Stimulated activated CD4-positive, alpha-beta T cell treated with anti-CD3 and anti-CD28 coated beads, Interleukin-1b, Interleukin-23, amount 100 ng/mL, for 1 hour (primary cell): ENCODE measurements at places on chromosomes 4 and X.
A peak's percentile ranks its signal among the peaks of the same experiment; 100 is the strongest.

- no peak for DNase-seq
Measured at GRCh38 chrX:2710041-2710840, 19.1 kb downstream of the CD99 start.

- no peak for DNase-seq
Measured at GRCh38 chrX:48473704-48473990, 2.4 kb upstream of the FTSJ1 start.

DNA sequence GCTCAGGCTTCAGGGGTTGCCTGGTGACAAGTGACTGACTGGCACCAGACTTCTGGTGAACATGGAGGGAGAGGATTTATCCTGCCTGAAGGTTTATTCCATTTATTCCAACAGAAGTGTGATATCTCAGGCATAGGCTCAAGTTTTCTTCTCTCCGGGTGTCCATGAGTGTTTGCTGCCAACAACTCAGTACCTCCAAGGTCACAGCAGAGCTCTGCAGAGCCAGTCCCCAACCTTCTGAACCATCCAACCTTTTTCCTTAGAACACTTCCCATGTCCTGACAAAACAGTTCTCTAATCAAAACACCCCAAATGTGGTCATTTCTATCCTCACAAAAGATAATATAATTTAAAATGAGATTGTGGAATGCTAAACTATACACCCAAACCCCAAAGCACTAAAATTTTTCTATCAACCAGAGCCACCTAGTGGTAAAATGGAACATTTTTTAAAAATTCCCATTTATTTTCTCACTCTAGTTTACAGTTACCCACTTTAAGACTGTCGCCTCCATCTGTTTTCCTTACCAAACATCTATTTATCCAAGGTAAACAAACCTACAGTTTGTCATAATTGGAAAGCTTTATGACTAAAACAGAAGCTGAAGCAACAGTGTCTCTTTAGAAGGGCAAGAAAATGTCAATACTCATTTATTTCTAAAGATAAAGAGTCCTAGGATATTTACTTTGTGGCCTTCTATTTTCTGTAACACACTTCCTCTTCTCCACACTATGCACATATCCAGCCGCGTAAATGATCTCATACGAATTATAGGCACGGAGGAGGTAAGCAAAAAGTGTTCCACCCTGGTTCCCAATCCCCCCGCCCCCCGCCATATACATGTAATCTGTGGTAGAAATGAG is 39.5 kb downstream of the TMEM154 start:
- DNase-seq = no peak

- DNase-seq = no peak
Measured at GRCh38 chr4:139154538-139154937, 22.5 kb downstream of the ELF2 start.

- no peak for DNase-seq
Measured at GRCh38 chr4:113316879-113317278, 267.4 kb downstream of the ANK2 start.

- DNase-seq = no peak
Measured at GRCh38 chr4:87038837-87039615, 104.2 kb downstream of the AFF1 start.

DNA sequence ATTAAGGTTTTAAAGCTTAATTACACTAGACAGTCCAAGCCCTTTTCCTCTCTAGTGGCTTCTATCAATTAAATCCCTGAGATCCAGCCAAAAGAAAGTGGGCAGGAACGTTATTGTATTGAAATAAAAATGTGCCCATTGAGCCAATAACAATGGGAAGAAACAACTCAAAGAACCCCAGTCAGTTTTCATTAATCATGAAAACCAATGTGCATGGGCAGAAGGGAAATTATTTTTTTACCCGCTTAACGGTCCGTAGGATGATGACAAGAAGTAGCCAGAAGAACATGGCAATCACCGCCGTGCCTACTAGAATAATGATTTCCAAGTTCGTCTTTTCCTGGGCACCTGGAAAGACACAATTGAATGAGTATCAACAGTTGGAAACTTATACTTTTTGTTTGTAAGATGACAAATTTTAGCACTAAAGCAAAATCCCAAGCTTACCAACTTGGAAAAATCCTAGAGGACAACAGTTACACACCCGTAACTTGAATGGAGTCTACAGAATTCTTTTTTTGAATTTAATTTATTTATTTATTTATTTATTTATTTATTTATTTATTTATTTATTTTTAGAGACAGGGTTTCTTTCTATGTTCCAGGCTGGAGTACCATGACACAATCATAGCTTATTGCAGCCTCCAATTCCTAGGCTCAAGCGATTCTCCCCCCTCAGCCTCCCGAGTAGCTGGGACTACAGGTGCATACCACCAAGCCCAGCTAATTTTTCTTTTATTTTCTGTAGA is 26.8 kb downstream of the KDR start:
- DNase-seq = no peak

- DNase-seq = no peak
Measured at GRCh38 chr4:139808808-139809756, 143.5 kb downstream of the MGST2 start.

GRCh38 chr4:109389369-109390114 is 44.1 kb upstream of the SEC24B start:
- DNase-seq = no peak

DNA sequence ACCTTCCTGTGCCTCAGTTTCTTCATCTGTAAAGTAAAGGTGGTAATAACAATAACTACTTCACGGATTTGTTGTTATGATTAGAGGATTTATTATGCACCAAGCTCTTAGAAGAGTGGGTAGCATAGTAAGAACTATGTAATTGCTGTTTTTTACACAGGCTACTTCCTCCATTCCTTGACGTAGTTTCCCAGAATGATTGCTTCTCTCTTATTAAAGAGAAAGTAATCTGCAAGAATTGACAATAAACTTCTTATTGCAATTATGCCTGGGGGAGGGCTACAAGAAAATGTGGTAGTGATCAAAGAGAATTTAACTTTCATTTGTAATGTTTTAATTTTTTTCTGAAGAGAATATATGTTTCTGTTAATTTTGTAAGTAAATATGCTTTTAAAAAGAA is 238.7 kb downstream of the GASK1B start:
- no peak for DNase-seq

- no peak for DNase-seq
Measured at GRCh38 chr4:124025428-124025827, 628.8 kb downstream of the SPRY1 start.

DNA sequence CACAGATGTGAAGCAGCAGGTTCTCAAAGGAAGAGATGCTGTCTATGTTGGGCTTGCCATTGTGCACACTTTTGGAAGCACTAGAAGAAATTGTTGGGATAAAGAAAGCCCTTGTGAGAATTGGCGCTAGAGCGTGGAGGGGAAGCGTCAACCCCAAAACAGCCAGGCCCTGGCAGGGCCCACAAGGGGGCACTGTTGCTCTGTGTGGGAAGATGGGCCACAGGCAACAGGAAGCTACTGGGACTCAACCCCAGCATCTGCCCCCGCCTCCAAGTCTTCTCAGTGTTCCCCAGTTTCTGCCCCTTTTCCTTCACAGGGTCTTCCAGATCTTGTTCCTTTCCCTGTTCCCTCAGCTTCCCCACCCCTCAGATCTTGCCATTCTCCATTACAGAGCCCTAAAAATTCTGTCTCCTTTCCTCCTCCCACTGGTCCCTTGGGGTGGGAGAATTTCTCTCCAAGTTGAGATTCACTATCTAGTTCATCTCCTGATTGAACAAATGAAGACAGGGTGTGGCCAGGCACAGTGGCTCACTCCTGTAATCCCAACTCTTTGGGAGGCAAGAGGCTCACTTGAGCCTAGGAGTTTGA is 85.5 kb downstream of the STARD8 start:
- DNase-seq = peak; percentile 12

GRCh38 chrX:136752346-136752745 is 28.4 kb downstream of the ARHGEF6 start:
- DNase-seq = no peak

GRCh38 chr4:126757219-126757618 is 875.5 kb upstream of the INTU start:
- no peak for DNase-seq

DNA sequence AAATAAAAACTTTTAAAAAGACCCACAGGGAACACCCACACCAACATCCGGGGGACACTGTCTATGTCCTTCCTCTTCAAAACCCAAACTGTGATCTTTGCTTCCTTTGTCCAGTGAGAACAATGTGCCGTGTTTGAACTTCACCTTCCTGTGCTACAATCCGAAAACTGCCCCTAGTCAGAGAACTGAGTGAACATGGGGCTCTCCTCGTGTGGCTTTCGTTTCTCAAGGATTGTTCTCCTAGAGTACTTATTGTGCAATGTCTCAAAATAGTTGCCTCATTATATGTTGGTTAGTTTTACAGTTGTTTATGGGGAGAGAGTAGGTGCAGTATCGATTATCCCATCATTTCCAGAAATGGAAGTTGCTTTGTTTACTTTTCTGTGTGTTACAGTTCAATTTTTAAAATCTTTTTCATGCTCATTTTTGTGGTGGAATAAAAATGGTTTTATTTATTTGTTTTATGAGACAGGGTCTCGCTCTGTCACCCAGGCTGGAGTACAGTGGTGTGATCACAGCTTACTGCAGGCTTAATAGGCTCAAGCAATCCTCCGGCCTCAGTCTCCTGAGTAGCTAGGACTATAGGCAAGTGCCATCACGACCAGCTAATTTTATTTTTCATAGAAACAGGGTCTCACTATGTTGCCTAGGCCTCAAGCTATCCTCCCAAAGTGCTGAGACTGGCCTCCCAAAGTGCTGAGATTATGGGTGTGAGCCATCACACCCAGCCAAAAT is 29.9 kb downstream of the RBMX start:
- DNase-seq = no peak

DNA sequence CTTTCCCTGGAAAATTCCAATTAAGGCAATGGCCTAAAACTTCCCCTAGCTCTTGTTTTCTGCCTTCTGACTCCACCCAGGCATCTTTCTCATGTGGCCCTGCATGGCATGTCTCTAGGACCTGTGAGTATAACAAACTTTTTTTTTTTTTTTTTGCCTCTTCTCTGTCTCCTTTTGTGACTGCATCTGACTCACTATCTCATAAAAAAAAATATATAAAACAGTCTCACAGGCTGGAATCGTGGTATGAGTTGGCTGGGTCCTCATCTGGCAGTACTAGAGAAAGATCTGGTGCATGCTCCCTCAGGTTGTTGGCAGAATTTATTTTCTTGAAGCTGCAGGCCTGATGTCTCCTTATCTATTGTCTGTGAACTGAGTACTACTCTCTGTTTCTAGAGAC is 313.9 kb downstream of the TECRL start:
- DNase-seq = no peak

DNA sequence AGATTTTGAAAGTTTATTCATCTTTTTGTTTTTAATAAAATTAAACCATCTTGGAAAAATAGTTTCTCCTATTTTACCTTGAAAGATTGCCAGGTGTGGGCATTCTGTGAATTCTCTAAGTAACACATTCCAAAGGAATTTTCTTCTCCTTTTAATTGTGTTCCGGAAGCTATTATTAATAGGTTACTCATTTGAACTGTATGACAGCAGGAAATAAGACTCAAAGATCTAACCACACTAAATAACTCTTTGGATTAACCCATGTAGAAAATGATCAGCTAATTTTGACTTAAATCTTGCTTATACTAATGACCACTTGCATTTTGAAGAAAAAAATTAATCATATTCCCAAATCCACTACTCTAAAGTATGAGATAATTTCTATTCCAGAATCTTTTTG is 17.6 kb upstream of the CCNI start:
- no peak for DNase-seq

GRCh38 chr4:1241936-1242505 is 6.9 kb downstream of the CTBP1 start:
- no peak for DNase-seq

- no peak for DNase-seq
Measured at GRCh38 chrX:632366-633042, 1.9 kb downstream of the SHOX start.

DNA sequence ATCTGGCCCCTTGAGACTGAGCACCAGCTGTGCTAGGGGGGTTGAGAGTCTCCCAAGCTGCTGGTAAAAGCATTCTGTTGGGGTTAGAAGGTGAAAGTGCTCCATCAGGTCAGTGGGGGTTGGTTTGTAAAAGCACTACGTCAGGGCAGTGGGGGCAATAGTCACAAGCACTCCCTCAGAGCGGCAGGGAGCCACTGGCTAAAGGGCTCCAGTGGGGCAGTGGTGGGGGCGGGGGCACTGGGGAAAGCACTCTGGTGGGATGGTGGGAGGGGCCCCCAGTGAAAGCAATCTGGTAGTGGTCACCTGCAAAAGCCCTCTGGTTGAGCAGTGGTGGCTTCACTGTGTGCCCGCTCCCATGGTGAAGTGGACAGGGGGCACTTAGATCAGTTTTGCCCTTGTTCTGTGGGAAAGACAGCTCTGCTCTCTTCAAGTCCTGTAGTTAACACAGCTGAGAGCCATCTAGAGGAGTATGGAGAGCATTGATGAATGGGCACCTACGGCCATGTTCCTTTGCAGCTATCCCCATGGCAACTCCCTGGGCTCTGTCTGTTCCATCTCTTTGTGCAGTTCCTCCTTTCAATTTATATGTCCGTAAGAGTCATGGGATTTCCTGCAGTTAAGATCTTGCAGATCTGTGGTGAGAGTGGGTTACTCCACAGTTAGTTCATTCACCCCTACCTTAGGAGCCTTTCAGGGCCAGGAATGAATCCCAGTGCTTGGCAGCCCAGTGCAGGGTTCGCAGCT is 106.4 kb downstream of the SH3BGRL start:
- DNase-seq = no peak

DNA sequence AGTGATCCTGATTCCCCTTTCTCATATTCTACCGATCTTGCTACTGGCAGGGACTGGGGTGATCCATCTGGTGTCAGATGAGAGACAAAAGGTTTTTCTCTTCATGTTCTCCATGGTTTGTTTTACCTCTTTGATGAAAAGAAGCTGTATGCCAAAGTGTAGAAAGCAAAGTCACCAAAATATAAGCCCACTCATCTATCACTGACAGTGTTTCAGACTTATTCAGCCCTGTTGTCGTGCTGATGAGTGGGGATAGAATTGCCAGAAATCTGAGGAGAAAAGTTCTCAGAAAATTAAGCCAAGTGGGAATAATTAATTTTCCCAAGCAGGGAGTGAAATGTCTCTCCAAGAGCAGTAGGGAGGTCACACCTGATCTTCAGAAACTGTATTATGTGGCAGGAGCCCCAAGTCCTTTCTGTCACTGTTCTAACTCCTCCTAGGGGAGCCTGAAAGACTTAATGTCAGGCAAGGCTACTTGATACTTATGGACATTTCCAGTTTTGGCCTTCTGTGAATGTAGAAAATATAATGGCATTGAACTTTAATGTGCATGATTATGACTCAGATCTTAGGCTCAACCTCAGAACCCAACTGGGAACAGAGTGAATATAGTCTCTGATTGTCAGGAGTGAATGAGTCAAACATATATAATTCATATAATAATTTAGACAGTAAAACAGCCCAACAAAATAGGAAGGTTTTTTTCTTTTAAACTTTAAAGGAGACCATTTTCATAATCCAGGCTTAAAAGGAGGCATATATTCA is 298.1 kb downstream of the ANKRD50 start:
- DNase-seq = no peak

- no peak for DNase-seq
Measured at GRCh38 chr4:89586318-89586717, 250.6 kb downstream of the SNCA start.

DNA sequence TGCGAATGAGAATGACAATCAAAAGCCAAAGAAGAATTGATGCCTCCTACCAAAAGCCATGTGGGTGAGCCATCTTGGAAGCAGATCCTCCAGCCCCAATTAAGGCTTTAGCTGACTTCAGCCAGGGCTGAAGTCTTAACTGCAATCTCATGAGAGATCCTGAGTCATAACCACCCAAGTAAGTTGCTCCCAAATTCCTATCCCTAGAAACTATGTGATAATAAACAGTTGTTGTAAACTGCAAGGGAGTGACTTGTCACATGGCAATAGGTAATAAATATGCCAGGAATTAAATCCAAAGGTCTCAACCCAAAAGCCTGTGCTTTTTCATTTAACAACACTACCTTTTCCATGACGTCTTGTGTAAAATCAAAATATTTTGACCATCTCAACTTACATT is 154.2 kb upstream of the TBL1X start:
- no peak for DNase-seq
